ENCODE measurements at places on chromosomes 12 and 14.

- no peak for DNase-seq
Measured at GRCh38 chr12:118346895-118347294, 25.8 kb downstream of the TAOK3 start.

GRCh38 chr12:93466625-93467350 lies 526 bp upstream of the MRPL42 start:
- no peak for DNase-seq

- no peak for DNase-seq
Measured at GRCh38 chr12:24950231-24950834, 1.4 kb upstream of the BCAT1 start.

GRCh38 chr12:60539592-60539991 lies 943.8 kb downstream of the SLC16A7 start:
- no peak for DNase-seq

GRCh38 chr12:110314308-110314707 lies 33.3 kb downstream of the ATP2A2 start:
- DNase-seq = no peak

DNA sequence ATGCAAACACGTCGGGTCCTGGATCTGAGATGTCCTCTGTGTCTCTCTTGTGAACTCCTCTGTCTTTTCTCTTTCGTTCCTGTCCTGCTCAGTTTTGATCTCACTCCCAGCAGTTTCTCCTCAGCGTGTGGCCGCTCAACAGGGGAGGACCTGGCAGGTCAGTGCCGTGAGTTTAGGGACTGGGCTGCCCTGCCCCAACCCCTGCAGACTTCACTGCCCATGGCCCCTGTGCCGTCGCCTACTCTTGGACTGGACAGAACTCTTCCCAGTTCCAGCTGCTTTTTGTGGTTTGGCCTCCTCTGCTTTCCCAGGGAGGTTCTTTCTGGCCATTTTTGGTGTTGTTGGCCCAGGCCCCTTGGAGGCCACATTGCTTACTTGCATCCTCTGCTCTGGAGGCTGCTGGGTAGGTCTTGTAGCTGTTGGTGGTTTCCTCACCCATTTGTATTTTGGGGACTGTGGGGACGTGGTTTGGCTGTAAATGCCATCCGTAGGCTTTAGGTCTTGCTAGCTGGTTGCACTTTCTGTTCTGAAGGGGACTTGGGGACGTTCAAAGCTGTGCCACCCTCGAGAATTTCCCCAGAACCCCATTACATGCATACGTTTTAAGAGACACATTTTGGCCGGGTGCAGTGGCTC lies 20.0 kb upstream of the DNAH10 start:
- no peak for DNase-seq

DNA sequence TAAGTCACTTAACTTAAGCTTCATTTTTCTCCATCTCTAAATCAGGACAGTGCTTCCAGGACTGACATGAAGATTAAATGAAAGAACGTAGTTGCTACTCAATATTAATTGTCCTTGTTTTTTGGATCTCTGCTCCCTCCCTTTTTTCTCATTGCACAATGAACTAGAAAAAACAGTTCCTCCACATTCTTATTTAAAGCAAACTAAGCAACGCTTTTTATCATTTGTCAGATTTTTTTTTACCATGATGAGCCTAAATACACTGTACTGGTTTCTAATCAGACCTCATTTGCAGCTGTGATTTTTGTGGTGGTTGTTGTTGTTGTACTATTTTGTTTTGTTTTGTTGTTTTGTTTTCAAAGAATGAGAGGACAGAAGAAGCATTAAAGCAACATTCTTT lies 23.2 kb upstream of the PARP11 start:
- no peak for DNase-seq

DNA sequence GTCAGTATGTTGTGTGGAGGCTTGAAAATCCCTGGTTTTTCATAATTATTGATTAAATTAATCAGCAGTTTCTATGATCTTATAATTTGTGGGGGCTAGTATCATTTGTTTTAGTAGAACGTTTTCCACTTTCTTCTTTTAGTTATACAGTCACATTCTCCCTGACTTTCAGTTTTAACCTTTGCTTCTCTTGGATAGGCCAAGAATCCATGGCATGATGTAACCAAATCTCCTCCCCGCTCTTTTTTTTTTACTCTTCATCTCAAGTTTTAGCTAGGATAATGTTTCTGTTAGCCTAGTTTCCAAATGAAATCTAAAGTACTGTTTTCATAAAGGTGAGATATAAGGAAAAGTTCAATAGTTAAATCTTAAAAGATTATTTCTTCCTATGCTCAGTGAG lies 106.5 kb downstream of the TMEM117 start:
- DNase-seq = no peak

GRCh38 chr12:91056488-91056887 lies 1.3 kb downstream of the KERA start:
- no peak for DNase-seq

DNA sequence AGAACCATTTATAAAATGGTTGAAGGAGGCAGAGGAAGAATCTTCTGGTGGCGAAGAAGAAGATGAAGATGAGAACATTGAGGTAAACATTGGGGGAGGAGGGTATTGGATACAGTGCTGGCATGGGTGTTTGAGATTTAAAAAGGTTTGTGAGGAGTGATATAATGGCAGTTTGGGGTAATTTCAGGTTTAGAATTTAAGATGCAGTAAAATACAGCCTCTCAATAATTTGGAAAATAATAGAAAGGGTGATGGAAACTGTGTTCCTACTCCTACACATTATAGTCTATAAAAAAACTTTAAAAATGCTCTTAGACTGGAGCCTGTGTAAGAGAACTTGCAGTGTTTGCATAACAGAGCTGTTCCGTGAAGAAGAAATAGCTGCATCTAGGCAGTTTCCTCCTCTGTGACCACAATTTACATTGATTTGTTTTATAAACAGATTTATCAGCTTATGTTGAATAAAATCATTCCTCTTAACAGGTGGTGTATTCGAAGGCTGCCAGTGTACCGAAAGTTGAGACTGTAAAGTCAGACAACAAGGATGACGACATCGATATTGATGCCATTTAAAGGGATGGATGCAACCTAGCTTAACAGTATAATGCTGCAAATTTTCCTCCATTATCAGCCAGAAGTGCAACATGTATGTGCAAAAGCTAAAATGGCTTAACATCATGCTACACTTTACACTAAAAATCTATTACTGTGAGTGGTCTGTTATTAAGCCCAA lies 6.6 kb downstream of the EIF5 start:
- no peak for DNase-seq

GRCh38 chr14:66444271-66444927 lies 41.8 kb upstream of the CCDC196 start:
- DNase-seq = no peak
